ENCODE measurements at places on chromosomes 11 and 22.

GRCh38 chr22:22201185-22201929 is 43.2 kb upstream of the VPREB1 start:
- DNase-seq, result peak; percentile 75

- peak; percentile 16 for DNase-seq
Observed at GRCh38 chr11:27291302-27291889, 71.6 kb downstream of the CCDC34 start.

GRCh38 chr11:126113515-126113957 is 50.9 kb upstream of the CDON start:
- DNase-seq, result no peak

DNA sequence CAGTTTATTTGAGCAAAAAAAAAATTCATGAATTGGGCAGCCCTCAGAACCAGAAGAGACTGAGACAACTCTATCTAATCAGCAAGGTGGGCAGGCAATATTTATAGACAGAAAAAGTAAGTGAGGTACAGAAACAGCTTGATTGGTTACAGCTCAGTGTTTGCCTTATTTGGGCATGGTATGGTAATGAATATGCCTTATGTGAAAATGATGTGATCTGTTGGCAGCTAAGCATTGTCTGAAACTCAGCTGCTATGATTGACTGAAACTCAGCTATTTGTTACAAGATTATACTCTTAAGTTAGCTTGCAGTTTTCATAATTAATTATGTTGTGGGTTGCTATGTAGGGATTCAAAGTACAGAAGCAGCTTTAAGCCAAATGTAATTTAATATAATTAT is 127.6 kb downstream of the CNTN5 start:
- DNase-seq, result no peak

DNA sequence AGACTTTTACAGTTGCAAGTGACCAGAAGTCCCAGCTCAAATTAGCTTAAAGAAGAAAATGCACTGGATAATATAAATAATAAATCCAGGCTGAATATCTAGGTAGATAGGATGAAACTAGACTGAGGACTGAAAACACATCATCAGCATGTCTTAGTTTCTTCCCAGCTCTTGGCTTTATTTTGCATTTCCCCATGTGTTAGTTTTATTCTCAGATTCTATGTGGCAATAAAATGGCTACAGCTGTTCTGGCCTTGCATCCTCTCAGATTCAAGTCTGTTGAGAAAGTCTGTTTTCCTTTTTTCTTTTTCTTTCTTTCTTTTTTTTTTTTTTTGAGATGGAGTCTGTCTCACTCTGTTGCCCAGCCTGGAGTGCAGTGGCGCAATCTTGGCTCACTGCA is 22.6 kb upstream of the CAT start:
- no peak for DNase-seq

- no peak for DNase-seq
Observed at GRCh38 chr11:6864438-6864837, 1.6 kb downstream of the OR10A2 start.

GRCh38 chr22:33539902-33540751 is 380.1 kb downstream of the LARGE1 start:
- DNase-seq, result peak; percentile 14

GRCh38 chr11:16080688-16081381 is 275.5 kb downstream of the SOX6 start:
- no peak for DNase-seq

GRCh38 chr11:71538666-71538990 is 803 bp downstream of the KRTAP5-8 start:
- no peak for DNase-seq

GRCh38 chr11:35009944-35010342 is 93.5 kb downstream of the PDHX start:
- no peak for DNase-seq

DNA sequence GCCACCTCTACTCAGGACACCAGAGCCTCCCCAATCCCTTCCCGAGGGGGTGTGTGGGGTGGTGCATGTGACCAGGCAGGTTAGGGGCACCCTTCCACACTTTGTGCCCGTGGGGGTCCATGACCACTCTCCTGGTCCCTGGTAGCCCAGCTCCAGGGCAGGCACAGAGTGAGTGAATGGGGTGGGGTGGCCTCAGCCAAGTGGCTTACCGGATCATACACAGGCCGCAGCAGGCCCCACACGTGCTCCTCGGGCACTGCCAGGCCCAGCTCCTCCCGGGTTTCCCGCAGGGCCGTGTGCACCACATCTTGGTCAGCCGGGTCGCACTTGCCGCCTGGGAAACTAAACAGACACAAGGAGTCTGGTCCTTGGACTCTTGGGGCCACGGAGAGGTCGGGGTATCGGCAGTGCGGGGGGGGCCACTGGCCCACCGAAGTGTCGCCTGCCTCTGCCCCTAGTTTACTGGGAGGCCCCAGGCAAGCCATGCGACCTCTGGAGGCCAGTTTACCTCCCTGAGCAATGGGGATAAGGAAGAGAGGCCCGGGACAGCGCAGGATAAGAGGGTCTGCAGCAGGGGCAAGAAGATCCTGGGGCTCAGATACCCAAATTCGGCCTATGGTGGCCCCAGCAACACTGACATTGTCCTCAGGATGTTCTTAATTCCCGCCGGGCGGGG is 889 bp downstream of the NUDT8 start:
- DNase-seq, result no peak

GRCh38 chr11:119720311-119720913 is 8.6 kb downstream of the NECTIN1 start:
- DNase-seq, result no peak

GRCh38 chr11:69227271-69227670 is 66.7 kb upstream of the MYEOV start:
- no peak for DNase-seq

DNA sequence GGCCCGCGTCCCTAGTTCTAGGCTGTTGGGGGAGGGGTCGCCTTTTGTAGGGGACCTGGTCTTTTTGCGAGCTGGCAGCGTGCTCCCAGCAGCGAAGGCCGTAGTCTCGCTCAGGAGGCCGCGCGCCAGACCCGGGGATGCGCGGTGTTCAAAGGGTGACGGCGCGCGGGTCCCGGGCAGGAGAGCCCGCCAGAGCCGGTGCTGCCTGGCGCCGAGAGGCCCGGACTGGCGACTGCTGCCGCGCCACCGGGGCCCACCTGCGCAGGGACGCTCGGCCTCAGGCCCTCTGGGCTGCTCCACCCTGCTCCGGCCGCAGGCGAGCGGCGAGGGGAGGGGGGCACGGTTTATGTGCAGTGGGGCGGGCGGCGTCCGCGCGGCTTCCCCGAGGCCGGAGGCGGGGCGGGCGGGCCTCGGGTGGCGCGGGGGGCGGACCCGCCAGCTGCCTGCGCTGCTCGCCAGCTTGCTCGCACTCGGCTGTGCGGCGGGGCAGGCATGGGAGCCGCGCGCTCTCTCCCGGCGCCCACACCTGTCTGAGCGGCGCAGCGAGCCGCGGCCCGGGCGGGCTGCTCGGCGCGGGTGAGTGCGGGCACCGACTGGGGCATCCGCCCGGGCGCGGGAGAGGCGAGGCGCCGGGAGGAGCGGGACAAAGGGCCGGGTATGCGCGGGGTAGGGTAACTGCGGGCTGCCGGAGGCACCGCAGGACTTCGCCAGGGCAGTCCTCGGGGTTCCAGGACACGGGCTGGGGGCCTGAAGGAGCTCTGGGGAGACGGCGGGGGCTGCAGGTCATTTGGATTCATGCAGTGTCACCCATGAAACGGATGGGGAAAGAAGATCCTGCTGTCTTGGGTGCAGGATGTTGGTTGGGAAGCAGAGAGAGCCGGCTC is at the start of gene PRSS23:
TSS of gene PRSS23 (plus strand) at position 467 of the 884 bp plus-strand sequence. CDS start 7,102 bp downstream, outside the sequence.
- no peak for DNase-seq

GRCh38 chr11:125679397-125679796 is 1.2 kb downstream of the ACRV1 start:
- no peak for DNase-seq

Data from GM12865 (cell line).